ENCODE measurements at places on chromosomes 2 and 18. TPM values are rescaled to one million over a fixed set of nuclear protein-coding genes. Genes with fewer than 3 reads are reported as not detected.

Gene UGT1A5
- polyA plus RNA-seq = not detected

Gene ALLC
- polyA plus RNA-seq = not detected

GRCh38 chr18:7600528-7601245, 33.6 kb downstream of the PTPRM start:
- DNase-seq = no peak

DNA sequence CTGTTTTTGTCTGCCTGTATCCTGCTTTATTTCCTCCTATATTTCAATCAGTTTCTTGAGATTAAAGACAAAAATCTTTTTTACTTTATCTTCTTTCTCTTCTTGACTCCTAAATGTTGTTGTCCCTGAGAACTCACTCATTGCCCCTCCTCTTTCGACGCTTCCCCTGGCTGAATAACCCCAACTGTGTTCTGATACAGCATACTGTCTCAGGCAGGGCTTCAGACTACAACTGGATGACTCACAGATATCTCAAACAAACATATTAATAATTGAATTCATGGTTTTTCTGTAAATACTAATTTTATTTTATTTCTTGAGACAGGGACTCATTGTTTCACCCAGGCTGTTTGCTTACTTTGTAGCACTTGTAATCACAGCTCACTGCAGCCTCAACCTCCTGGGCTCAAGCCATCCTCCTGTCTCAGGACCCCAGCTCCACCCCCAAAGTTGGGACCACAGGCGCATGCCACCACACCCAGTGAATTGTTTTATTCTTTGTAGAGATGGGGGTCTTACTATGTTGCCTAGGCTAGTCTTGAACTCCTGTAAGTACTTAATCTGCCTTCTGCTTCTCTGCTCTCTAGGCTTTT, 9.4 kb downstream of the ITGAV start:
- no peak for DNase-seq

DNA sequence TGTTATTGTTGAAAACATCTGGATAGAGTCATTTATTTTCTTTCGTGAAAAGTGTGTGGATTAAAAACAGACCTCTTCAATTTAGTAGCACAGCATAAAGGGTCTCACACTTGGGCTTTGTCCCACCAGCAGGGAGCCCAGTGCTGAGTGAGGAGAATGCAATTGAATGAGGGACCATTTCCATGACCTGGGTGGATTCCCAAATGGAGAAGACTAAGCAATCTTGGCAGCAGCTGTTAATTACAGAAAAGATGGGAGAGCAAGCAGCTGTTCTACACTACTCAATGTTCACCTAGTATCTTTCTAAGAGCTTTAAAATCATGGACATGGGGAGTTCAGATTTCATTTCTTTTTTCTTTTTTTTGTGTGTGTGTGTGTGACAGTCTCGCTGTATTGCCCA, 121.8 kb upstream of the FN1 start:
- no peak for DNase-seq

- DNase-seq = no peak
Observed at GRCh38 chr2:68295516-68295915, 24.2 kb downstream of the CNRIP1 start.

DNA sequence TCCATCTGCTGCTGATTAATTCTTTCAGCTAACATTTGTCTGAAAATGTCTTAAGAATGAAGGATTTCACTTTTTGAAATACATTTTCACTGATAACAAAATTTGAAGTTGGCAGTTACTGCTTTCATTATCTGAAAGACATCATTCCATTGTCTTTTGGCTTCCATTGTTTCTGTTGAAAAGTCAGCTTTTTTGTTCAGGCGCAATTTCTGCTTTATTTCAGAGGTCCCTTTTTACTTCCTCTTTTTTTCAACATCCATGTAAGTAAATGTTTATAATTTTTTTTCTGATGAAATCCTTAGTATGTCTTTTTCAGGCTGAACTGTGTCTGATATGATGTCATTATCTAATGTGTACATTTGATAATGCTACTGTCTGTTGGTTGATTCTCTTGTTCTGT, 184.2 kb downstream of the RND3 start:
- DNase-seq = no peak

DNA sequence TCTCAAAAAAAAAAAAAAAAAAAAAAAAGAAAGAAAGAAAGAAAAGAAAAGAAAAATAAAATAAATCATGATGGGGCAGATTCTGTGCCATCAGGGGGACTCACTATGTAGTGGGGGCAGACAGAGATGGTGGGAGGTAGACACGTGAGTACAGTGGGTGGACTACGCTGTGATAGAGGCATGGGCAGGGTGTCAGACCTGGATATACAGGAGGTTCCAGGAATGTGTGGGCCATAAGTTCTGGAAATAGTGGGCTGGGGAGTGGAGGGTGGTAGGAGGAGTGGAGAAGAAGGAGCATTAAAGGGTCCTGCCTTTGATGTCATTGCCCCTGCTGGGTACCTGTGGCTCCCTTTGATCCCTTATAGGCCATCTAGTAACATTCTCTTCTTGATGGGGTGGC, 8.8 kb upstream of the WNT6 start:
- no peak for DNase-seq

DNA sequence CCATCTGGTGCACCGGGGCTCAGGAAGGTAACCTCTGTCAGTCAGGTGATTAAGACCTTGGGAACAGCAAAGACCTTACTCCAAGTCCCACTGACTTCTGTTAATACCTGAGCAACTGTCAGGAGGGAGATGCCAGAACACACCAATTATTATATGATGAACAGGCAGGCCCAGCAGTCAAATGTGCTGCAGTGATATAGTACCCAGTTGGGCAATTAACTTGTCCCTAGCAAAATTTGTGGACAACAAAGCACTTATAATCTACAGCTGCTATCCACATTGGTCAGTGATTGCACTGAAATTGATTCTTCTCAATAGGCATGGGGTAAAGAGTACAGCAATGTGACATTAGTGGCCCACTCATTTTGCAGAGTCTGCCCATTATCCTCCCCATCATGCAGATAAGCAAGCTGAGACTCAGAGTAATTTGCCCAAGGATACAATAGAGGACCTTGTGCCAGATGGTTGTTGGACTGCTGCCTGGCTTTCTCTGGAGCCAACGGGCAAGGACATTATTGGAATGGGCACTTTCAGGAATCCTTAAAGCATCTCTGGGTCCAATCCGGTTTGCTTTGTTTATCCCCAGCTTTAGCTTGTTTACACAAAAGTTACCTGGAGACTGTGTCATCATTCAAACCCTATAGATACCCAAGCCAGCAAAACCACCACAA, 147.6 kb downstream of the CCBE1 start:
- DNase-seq = no peak

- no peak for DNase-seq
Observed at GRCh38 chr18:72376256-72376655, 167.9 kb downstream of the CBLN2 start.

DNA sequence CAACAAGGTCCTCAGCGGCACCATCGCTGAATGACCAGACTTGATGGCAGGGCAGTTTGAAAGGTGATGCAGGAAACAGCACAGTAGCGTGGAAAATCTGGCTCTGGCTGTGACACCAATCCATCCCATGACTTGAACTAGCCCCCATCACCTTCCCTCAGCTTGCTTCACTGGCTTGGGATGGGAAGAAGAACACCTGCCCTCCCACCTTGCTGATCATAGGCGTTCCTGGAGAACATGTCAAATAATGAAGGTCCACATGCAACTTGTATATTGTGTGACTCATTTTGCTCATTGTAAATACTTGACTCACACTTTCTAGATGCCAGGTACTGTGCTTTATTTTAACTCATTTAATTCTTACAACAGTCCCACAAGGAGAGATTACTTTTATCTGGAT, 292.4 kb upstream of the SPRED2 start:
- no peak for DNase-seq

- no peak for DNase-seq
Observed at GRCh38 chr18:5884375-5884774, 10.9 kb downstream of the TMEM200C start.

GRCh38 chr2:154960802-154961583, 262.5 kb downstream of the KCNJ3 start:
- no peak for DNase-seq

Data from right renal cortex interstitium (tissue), 3 donors.